ENCODE measurements at places on chromosomes 6 and 20. TPM values are rescaled to one million over a fixed set of nuclear protein-coding genes. Genes with fewer than 3 reads are reported as not detected.

GRCh38 chr6:14881398-14881797, 364.5 kb upstream of the JARID2 start:
- no peak overlapping the region for H3K4me3 ChIP-seq
- no peaks in the 10 kb centered on the region for H3K36me3 ChIP-seq
- no peak overlapping the region for H3K27ac ChIP-seq
- peaks cover 14% of the 10 kb centered on the region for H3K4me1 ChIP-seq
- no peak for DNase-seq
- no peaks in the 10 kb centered on the region for H3K27me3 ChIP-seq

DNA sequence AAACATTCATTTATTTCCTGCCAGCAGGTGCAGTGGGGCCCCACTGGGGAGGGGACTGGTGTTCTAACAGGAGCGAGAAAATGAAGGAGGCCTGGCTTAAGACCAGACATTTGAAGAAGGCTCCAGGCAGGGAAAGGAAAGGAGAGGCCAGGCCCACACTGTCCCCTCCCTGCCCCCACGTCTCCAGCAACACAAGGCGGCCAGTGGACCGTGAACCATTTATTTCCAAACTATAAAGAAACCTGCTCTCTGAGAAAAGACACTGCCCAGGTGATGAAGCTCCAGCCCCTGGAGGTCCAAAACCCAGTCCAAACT, 41.4 kb upstream of the CDH22 start:
- H3K27me3 ChIP-seq = no peaks in the 10 kb centered on the region
- no peak for DNase-seq
- no peak overlapping the region for H3K27ac ChIP-seq
- no peak overlapping the region for H3K4me3 ChIP-seq

DNA sequence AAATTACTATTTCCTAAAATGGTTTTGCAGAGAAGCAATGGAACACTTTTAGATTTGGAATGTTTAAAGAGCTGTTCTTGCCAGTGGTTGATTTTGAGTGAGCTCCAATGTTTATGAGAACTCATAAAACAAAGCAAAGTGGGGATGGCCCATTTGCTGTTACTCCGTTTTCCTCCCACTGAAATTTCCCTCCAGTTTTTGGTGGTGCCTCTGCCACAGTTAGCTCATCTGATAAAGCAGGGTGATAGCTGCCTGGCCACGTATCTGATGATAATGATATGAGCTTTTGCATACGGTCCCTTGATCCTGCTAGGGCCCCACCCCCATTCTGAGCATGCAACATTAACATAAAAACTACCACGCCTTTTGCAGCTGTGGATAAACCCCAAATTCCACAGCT, 10.4 kb downstream of the CD83 start:
- H3K4me1 ChIP-seq = peaks cover 14% of the 10 kb centered on the region
- DNase-seq = no peak
- H3K36me3 ChIP-seq = peaks cover 21% of the 10 kb centered on the region
- no peak overlapping the region for H3K4me3 ChIP-seq

DNA sequence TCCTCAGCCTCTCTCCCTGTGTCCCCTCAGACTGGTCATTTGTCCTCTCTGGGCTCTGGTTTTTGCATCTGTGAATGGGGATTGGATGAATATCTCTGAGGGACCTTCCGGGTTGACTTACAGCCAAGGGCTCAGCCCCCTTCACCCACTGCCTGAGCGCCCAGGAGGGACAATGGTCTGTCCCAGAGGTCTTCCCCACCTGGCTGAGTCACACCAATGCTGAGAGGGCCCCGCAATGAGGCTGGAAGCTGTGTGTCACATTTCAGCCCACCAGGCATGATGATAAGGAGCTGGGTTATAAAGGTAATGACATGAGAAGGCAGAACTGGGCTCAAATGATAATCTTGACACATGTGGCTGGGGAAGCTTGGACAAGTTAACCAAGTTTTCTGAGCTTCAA, 70.5 kb downstream of the TOX2 start:
- DNase-seq = no peak
- H3K4me1 ChIP-seq = peaks cover 9% of the 10 kb centered on the region
- H3K27ac ChIP-seq = no peak overlapping the region
- no peaks in the 10 kb centered on the region for H3K36me3 ChIP-seq

- DNase-seq = no peak
- H3K4me3 ChIP-seq = no peak overlapping the region
- no peak overlapping the region for H3K27ac ChIP-seq
- no peaks in the 10 kb centered on the region for H3K27me3 ChIP-seq
- peaks cover 38% of the 10 kb centered on the region for H3K36me3 ChIP-seq
- H3K4me1 ChIP-seq = peaks cover 24% of the 10 kb centered on the region
These were observed 36.9 kb upstream of the ID1 start for GRCh38 chr20:31568041-31568731.

DNA sequence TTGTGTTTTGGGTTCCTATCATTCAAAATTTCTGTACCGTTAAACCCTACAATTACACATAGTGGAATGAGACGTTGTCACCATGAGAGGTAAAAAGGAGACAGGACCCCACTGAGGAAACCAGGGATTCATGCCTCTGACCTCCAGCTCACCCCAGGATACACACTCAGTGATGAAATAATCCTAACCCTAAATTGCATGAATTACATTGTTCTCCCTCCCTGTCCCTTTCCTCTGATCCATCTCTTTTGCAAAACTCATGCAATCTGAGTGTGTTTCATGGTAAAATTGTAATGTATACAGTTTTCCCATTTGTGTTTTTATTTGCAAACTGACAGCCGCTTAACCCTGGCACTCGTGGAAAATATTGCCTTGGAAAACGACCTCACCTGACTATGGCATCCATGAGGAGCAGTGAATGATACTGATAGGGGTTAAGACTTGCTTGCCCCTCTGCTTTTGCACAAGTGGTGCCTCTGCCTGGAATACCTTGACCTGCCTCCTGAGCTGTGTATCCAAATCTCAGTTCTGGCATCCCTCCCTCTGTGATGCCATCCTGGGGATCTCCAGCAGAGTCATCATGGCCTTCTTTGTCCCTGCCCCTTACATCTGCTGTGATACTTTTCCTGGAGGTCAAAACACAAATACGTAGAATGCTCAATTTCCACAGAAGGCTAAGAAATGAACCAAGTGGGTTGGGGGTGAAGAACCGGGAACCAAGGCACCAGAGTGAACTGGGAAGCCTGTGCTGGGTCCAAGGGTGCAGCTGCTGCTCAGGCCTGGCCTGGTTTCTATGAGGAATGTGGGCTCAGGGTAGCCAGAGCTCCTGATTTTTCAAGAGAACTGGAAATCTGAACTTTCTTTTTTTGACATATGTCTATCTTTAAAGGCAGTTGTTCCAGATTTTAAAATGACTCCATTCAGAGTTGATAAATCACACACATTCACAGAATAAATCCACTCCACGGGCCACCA, 211.6 kb upstream of the ZNF217 start:
- no peak overlapping the region for H3K27ac ChIP-seq
- no peak overlapping the region for H3K4me3 ChIP-seq
- no peaks in the 10 kb centered on the region for H3K36me3 ChIP-seq
- no peaks in the 10 kb centered on the region for H3K27me3 ChIP-seq

DNA sequence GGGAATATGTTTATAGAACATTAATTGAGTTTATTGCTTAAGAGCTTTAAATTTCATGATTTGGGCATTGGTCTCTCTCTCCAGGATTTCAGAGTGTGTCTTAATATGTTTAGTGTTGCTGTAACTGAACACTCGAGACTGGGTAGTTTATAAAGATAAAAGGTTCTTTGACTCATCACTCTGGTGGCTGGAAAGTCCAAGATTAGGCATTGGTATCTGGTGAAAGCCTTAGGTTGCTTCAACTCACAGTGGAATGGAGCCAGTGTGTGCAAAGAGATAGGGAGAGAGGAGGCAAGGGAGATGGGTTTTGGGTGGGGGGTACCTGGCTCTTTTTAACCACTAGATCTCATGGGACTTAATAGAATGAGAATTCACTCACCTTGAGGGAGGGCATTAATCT, 35.6 kb upstream of the DTNBP1 start:
- H3K4me1 ChIP-seq = no peaks in the 10 kb centered on the region
- H3K4me3 ChIP-seq = no peak overlapping the region
- no peak overlapping the region for H3K27ac ChIP-seq
- H3K27me3 ChIP-seq = no peaks in the 10 kb centered on the region
- no peak for DNase-seq
- H3K36me3 ChIP-seq = no peaks in the 10 kb centered on the region

GRCh38 chr20:24784607-24785006, 164.5 kb upstream of the CST7 start:
- H3K36me3 ChIP-seq = no peaks in the 10 kb centered on the region
- no peaks in the 10 kb centered on the region for H3K27me3 ChIP-seq
- no peak for DNase-seq
- no peaks in the 10 kb centered on the region for H3K4me1 ChIP-seq
- H3K27ac ChIP-seq = no peak overlapping the region
- no peak overlapping the region for H3K4me3 ChIP-seq

GRCh38 chr20:53872081-53872541, 198.3 kb downstream of the BCAS1 start:
- H3K27me3 ChIP-seq = no peaks in the 10 kb centered on the region
- no peak for DNase-seq
- H3K4me1 ChIP-seq = peaks cover 45% of the 10 kb centered on the region

- no peaks in the 10 kb centered on the region for H3K27me3 ChIP-seq
- no peak for DNase-seq
- no peaks in the 10 kb centered on the region for H3K4me1 ChIP-seq
- peaks cover 83% of the 10 kb centered on the region for H3K36me3 ChIP-seq
These were observed 24.8 kb downstream of the TMX4 start for GRCh38 chr20:7994809-7995208.

DNA sequence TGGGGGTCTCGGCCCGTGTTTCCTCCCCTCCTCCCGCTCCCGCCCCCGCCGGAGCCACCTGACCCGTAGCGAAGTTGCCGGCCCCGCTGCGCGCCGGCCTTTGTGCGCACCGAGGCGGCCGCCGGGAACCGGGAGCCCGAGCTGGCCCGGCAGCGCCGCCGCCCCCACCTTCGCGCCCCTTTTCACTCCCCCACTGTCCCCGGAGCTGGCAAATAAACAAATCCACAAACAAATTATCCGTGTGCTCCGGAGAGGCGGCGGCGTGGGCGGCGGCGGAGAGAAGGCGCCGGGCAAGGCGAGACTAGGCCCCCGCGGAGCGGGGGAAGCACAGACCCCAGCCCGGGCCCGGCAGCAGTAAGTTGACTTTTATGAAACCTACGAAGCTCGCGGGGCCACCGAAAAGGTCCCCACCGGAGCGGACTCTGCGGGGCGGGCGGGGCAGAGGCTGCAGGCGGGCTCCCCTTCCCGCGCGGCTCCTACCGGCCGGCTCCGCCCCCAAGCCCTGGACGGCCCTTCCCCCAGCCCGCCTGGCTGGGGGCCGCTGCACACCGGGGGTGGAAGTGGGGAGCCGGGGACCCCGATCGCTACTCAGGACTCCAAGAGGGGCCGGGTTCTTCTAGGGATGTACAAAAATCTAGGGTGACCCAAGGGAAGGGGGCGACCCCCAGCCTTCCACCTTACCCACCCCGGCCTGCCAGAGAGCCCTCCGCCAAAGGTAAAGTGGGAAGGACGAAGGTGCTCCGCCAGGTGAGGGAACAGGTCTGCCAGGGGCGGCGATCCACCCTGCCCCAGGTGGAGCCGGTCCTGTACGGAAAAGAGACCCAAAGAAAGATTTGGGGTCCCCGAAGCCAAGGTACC, 40.7 kb downstream of the YTHDF1 start:
- H3K27ac ChIP-seq = no peak overlapping the region
- H3K27me3 ChIP-seq = peaks cover 51% of the 10 kb centered on the region
- peaks cover 30% of the 10 kb centered on the region for H3K4me1 ChIP-seq
- H3K36me3 ChIP-seq = no peaks in the 10 kb centered on the region

DNA sequence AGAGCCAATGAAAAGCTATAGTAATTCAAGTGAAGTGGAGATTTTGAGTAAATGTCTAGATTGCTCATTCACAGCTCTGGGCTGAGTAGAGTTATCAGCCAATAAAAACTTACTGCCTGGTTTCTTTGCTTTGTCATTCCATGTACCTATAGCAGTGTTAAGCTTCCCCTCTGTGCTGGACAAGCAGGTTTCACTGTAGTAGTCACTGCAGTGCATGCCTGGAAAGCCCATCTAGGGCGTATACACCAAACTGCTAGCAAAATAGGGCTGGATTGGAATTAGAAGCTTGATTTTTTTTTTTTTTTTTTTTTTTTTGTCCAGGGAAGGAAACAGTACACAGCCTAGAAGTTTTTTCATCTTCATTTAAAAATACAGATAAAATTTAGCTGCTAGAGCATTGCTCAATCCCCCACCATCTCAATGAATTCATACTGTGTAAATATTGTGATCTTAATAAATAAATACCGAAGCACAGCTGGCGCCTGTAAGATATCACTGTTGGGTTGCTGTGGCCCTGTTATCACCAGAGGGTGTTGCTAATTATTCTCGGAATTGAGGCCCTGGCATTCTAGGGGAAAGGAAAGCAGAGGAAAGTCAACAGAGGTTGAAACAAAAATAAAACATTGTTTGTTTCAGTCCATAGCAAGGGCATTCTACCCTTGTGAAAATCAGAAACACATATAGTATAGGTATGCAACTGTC, 968.5 kb upstream of the GJE1 start:
- H3K36me3 ChIP-seq = no peaks in the 10 kb centered on the region
- H3K27ac ChIP-seq = no peak overlapping the region
- no peak for DNase-seq
- H3K4me1 ChIP-seq = no peaks in the 10 kb centered on the region

- H3K4me1 ChIP-seq = no peaks in the 10 kb centered on the region
- peaks cover 4% of the 10 kb centered on the region for H3K27me3 ChIP-seq
- no peak for DNase-seq
- H3K4me3 ChIP-seq = no peak overlapping the region
These were observed 32.6 kb upstream of the APCDD1L start for GRCh38 chr20:58547623-58548475.

The MGME1 gene
- 4.5 TPM for total RNA-seq

The EEF1A2 gene
- 1.1 TPM for total RNA-seq

The TP53TG5 gene
- total RNA-seq = not detected

The TBPL1 gene
- total RNA-seq = 37.3 TPM

The SMPDL3A gene
- total RNA-seq = 0.52 TPM

The HLA-DRB5 gene
- total RNA-seq = 12.6 TPM

The BTBD3 gene
- 1.0 TPM for total RNA-seq

The SLC44A4 gene
- total RNA-seq = not detected

The OTOR gene
- not detected for total RNA-seq

The ACTL10 gene
- 0.28 TPM for total RNA-seq
